ENCODE measurements at places on chromosomes 5 and 9.

DNA sequence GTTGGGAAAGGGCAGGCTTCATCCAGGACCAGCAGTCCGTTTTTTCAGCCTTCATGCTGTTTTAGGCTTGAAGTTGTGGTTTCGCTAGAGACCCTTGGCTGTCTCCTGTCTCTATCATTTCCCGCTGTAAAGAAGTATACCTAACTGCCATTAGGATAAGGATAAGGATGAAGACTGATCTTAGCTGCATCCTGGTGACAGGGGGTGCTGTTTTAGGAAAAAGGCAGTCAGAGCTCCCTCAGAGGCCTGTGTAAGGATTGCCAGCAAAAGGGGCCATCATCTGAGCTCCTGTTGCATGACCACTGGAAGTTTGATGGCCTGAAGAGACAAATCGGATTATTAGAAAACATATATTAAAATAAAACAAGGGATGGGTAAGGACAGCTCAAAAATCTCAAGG is 64.8 kb upstream of the FGF10 start:
- no peak for DNase-seq

DNA sequence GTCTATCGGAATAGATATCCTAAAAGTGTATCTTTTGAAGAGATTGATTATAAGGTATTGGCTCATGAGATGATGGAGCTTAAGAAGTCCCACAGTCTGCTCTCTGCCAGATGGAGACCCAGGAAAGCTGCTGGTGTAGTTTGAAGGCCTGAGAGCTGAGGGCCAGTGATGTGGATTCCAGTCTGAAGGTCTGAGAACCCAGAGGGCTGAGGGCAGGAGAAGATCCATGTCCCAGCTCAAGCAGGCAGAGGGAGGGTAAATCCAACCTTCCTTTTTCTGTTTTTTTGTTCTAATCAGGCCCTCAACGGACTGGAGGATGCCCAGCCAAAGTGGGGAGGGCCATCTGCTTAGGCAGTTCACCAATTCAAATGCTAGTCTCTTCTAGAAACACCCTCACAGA is 11.0 kb upstream of the ABL1 start:
- DNase-seq: no peak

DNA sequence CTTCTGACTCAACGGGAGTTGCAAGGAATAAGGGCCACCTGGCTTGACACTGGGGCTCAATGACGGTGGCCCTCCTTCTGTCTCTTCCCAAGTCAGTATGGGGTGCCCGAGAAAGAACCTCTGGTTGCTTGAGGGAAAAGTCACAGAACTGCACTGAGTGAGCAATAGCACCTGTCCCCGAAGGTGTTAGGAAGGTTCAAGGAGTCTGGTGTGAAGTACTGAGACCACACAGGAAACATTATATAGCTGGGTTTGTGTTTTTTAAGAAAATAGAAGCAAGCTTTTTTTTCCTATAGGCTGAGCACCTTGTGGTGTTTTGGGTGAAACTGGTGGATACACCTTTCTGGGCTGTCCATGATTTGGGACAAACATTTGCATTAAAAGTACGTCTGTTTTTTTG is 62.9 kb downstream of the SPIN1 start:
- no peak for DNase-seq

DNA sequence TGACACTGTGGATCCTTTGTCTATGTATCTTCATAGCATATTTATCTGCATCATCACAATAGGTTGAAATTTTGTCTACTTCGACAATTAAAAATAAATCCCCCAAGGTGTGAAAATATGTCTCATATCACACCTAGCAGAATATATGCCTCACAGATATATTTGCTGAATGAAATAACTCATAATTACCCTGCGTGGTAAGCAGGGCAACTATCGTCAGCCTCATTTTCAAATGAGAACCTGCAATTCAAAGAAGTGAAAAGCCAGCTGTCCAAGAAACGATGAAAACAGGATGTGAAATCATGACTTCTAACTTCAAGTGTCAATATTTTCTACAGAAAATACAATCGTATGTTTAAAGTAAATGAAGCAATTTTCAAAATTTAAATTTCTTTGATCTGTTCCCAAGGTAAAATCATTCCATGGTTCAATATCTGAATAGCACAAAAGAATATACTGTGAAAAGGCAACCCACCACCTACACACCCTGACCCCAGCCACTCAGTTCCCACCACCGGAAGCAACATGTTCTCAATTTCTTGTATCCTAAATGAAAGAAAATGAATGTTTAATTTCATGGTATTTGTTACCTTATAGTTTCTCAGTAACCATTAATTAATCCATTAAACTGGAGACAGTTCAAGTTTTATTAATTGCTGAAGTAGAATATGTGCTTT is 57.1 kb downstream of the TBCA start:
- no peak for DNase-seq

GRCh38 chr5:167049043-167049663 is 1242.3 kb upstream of the WWC1 start:
- DNase-seq: peak; percentile 71

- DNase-seq: no peak
Observed at GRCh38 chr9:127989094-127989493, 8.3 kb upstream of the EEIG1 start.

DNA sequence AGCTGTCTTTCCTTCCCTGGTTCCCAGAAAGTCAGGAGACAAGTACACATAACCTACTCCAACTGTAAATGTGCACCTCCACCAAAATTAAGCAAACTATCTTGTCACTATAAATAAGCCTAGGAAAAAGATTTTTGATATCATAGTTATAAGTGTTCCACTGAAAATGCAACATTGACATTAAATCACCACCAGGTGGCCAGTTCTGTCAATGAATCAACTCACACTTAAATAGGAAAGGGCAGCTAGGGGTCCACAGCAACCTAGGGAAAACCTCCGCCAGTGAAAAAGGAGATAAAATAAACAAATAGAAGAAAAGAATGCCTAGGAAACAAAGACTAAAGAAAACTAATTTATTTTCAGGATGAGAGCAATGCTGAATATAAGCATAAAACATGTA is 243.0 kb upstream of the PTPRD start:
- DNase-seq: peak; percentile 15

- DNase-seq: no peak
Observed at GRCh38 chr5:134459010-134459403, 47.3 kb upstream of the CDKN2AIPNL start.

GRCh38 chr9:119167876-119168275 is 201.4 kb downstream of the BRINP1 start:
- DNase-seq: no peak

DNA sequence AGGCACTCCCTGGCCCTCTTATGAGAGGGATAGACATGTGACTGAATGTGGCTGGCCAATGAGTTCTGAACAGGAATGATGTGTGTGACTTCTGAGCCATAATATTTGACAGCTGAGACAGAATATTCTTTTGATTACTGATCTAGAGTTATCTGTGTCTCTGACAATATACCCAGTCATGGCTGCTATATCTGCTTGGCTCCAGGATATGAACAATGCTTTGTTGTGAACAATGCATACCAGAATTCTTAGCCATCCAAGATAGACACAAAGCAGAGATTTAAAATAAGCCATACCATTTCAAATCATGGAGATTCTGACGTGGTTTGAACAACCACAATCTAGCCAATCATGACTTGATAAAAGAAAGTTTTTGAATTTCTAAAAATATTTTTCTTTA is 840.3 kb upstream of the SEMA6A start:
- DNase-seq: no peak

DNA sequence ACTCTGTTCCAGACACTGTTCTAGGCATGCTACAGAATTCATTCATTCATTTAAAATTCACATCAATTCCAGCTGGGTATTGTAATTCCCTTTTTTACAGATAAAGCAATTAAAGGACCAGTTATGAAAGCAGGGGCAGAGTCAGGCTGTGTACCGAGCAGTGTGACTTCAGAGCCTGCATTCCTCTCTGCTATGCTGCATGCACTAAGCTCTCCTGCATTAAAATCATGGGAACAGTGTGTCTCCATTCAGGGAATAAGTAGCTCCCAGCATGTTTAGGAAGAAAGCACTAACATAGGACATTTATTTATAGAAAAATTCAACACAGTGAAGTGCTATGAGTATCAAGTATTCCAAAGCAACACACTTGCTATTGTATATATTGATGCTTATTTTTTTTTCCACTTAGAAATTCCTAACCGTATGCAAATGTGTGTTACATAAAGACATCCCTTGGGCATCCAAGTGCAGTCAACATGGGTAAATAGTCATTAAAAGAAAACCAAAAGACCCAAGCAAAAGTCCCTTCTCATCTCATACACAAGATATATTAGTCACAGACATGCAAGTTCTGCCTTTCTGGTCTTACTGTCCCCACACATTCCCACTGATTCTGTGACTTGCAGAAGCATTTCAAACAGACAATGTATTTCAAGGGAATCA is 173.7 kb downstream of the GABRB2 start:
- no peak for DNase-seq

GRCh38 chr5:170655920-170656319 is 127.6 kb upstream of the GABRP start:
- no peak for DNase-seq

DNA sequence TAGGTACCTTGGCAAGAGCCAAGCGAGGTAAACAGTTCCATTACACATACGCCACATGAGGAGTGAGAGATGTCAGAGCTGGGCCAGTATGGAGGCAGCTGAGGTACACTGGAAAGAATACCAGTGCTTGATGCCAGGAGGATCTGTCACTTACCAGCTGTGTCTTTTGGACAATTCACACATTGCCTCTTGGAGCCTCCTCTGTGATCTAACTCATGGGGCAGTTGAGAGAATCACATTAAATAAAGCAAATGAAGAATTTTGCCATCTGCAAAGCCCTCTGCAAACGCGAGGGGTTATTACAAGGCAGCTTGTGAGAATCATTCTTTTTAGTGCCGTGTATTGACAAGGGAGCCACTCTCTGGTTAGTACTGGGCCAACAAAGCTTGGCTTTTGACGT is 429.7 kb upstream of the KLF4 start:
- DNase-seq: no peak

DNA sequence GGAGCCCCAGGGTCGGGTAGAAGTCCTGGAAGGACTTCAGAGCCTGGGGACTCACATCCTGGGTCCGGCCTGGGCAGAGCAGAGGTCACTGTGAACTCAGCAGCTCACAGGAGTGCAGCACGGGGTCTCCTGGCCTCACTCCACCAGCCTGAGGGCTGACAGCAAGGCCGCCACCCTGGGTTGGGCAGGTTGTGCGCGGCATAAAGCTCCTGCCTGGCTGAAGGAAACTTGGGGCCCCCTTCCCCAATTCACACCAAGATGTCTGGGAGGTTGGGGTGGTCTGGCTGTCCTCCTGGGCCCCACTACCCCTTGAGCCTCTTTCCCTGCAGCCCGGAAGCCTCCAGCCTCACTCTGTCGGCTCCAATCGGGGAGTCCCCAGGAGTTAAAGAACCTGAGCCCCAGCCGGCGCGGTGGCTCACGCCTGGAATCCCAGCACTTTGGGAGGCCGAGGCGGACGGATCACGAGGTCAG is 2.1 kb downstream of the LCN15 start:
- no peak for DNase-seq

DNA sequence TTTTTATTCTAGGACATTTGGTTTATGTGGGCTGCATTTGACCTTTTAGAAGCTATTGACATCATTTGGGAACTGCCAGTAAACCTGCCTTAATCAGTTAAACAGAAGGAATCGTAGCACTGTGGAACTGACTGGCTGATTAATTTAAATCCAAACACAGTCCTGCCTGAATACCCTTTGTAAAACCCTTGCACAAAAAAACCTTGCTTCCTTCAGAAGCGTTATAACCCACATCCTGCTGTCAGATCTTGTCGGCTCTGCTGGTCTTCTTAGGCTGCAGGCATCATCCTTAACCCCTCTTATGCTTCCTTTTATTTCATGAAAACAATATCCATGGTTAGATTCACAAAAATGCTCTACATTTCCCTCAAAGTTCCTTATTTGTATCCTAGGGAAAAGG is 46.3 kb downstream of the PAM start:
- no peak for DNase-seq

DNA sequence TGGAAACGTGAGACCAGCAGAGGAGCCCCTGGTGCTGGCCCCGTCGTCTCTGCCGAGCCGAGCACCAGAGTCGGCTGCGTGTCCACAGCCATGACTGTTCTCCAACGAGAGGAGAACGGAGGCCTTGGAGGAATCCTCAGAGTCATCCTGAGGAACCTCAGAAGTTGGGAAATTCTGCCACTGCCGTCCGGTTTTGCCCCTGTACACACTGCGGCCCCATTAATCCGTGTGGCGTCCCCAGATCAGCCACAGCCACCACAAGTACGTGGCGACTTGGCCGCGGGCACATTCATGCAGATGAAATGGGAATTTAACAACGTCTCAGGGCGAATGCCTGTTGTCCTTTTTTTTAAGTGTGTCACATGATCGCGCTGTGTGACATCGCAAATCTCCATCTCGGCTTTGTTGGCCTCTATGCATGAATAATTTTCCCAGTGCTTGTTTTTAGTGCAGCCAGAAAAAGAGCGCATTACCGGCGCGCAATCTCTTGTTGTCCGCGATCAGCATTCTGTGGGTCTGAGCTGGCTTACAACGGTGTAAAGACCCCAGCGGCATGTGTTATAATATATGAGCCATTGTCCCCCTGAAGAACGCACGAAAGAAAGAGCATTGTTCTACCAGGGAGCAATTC is 323.0 kb upstream of the IRX4 start:
- DNase-seq: no peak

GRCh38 chr5:19497229-19497815 is 490.7 kb downstream of the CDH18 start:
- peak; percentile 1 for DNase-seq

GRCh38 chr5:173010547-173011464 is 27.2 kb downstream of the ATP6V0E1 start:
- DNase-seq: peak; percentile 38

GRCh38 chr5:36664766-36665165 is 58.4 kb downstream of the SLC1A3 start:
- DNase-seq: no peak

DNA sequence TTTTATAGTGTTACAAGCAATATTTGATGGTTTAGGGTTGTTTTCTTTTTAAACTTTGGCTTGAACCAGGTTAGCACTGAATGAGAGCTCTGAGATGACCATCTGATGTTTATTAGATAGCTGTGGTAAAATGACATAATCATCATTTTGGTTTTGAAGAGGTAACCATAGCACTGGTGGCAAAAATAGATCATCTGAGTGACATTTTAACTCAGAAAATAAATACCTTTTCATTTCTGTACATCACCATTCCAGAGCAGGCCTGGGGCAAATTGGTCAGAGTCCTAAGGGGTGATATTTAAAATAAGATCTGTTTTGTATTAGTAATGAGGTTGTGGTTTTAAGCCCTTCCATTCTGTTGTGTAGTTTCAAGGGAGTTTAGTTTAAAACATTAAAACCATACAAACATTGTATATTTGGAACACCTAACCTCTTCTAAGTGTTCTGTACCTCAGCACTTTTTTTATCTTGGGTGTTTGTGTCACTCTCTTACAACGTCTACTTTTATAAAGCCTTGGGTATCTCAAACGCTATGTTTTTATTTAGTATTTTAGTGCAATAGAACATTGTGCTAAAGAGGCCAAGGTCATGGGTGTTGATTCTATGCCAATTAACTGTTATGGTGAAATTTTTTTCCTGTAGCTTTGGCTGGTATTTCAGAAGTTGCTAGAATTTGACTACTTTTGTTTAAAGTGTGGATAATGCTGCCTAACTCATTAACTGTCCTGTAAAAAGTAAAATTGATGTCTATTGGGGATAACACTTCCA is 166.1 kb downstream of the CD180 start:
- DNase-seq: peak; percentile 44
